Left renal pelvis (tissue), 4 donors: ENCODE measurements at places on chromosomes 7 and 10. TPM values are rescaled to one million over a fixed set of nuclear protein-coding genes. Genes with fewer than 3 reads are reported as not detected.

DNA sequence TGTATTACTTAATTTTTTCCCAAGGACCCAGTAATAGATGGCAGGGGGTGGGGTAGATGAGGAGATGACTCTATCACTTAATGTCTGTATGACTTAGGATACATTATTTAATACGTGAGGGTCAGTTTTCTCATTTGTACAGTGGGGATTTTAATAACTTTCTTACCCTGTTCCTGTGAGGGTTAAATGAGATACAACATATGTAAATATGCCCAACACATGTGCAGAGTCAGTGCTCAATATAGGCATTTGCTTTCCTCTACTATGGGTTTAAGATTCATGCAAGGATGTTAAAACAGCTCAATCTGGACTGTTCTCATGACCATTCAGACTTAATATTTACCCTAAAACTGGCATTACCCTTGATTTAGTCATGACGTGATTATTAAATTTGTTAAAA is 31.2 kb downstream of the ST7 start:
- no peak for DNase-seq

DNA sequence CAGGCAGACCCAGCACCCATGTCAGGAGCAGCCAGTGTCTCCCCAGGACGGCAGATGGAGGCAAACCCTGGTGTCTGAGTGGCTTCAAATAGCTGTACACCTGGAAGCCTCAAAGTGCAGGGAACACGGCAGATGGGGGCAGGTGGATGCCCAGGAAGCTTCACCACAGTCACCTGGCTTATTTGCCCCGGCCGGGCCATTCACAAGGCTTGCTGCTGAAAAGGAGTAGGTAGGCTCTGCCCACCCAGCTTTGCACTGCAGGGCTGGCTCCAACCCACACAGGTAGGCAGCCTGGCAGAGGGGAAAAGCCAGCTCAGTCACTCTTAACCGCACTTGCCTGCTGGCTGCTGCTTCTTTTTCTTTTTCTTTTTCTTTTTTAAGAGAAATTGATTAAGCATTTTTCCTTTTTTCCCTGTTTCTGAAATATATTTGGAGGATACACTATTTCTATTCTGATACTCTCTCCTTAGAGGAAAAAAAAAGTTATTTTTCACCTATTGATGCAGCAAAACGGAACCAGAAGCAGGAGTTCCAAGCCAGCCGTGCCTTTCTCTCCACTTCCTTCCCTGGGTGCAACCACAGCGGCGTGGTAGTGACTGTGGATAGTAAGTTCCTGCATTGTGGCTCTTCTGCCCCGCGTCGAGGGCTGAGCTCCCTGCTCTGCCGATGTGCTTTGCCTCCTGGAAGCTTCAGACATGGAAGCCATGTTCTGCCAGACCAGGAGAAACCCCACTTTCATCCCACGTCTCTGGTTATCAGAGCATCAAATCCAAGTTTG is 118.3 kb downstream of the KLF6 start:
- DNase-seq, result no peak

DNA sequence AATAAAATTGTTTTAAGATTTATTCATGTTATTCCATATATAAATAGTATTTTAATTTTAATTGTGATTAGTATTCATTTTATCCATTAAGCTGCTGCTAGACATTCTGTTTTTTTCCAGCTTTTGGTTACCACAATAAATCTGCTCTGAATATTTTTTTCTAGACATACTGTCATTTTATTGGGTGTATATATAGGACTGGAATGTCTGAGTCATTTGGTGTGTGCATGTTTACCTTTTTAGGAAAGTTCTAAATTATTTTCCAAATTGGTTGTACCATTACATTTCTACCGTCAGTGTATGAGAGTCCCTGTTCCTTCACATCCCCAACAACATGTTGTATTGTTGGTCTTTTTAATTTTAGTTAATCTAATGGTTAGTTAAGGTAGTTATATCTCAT is 1138.1 kb downstream of the REEP3 start:
- DNase-seq, result no peak

DNA sequence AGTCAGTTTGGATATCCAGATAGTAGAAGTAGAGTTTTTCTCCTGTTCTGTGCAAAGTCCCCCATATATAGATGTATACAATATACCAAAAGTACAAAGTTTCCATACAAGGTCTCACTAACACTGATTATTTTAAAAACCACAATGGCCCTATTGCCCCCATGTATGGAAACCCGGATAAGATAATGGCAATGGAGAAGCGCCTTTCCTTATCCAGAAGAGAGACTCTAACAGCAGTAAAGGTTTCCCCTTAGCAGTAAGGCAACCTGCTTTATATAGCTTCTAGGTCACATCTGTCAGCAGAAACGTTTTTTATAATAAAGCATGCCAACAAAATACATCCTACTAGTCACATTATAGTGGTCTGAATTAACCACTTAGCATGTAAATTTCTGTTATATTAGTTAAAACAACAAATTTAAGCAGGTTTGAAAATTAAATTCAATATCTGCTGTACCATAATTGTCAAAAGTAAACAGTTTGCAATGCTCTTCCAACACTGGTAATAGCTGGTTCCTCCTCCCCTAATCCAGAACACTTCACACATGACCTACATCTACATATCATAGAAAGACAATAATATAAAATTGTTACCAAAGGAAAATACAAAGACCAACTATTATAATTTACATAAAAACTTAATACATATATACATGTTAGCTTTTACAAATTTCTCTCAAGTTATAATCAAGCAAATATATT is 22.4 kb downstream of the USP6NL start:
- DNase-seq, result no peak

DNA sequence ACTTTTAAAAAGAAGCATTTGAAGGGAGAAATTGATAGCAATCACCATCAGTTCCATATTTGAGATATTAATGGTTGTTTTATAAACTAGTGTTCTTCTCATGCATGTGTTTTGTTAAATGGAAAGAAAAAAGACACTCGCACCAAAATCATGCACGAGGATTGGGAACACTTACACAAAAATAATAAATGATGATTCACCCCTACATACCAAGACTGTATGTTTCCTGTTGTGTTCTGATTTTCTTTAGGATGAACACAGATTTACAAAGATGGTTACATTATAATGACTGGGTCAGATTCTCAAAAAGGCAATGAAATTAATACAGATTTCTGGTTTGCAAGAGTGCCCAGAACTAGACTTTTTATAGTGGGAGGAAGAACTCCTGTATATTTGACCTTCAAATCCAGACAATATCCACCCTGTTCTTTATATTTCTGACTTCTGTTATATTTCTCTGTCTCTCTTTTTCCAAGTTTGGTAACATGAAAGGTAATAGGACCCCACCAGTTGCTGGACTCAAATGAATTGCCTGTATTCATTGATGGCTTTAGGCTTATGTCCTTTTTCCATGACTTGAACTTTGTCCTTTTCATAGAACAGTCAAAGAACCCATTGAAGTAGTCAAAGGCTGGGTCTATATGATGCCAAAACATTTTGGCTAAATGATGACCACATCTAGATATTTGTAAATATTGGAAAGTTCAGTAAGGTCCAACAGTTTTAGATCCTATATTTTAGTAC is 54.4 kb downstream of the SEMA3A start:
- no peak for DNase-seq

ST8SIA6 gene
- 0.95 TPM for polyA plus RNA-seq

SPAM1 gene
- not detected for polyA plus RNA-seq
